Esophagus squamous epithelium (tissue), 5 donors: ENCODE measurements at places on chromosomes 7 and 10.

GRCh38 chr10:112778579-112778978 is 171.5 kb upstream of the TCF7L2 start:
- DNase-seq: no peak

GRCh38 chr10:28684986-28685580 is 7.8 kb downstream of the BAMBI start:
- DNase-seq: no peak

- DNase-seq: no peak
Measured at GRCh38 chr7:40822861-40823260, 688.1 kb downstream of the SUGCT start.

DNA sequence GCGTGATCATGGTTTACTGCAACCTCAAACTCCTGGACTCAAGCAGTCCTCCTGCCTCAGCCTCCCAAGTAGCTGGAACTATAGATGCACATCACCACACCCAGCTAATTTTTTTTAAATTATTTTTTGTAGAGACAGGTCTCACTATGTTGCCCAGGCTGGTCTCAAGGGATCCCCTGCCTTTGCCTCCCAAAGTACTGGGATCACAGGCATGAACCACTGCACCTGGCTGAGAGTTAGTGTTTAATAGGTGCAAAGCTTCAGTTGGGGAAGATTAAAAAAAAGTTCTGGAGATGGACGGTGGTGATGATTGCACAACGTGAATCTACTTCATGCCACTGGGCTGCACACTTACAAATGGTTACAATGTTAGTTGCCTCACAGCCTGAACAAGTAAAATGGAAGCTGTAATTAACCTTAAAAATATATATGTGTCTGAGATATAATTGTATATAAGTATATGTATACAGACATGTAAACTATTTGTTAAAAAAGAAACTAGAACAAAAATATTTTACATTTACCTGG is 106.4 kb upstream of the ZNF438 start:
- DNase-seq: no peak

DNA sequence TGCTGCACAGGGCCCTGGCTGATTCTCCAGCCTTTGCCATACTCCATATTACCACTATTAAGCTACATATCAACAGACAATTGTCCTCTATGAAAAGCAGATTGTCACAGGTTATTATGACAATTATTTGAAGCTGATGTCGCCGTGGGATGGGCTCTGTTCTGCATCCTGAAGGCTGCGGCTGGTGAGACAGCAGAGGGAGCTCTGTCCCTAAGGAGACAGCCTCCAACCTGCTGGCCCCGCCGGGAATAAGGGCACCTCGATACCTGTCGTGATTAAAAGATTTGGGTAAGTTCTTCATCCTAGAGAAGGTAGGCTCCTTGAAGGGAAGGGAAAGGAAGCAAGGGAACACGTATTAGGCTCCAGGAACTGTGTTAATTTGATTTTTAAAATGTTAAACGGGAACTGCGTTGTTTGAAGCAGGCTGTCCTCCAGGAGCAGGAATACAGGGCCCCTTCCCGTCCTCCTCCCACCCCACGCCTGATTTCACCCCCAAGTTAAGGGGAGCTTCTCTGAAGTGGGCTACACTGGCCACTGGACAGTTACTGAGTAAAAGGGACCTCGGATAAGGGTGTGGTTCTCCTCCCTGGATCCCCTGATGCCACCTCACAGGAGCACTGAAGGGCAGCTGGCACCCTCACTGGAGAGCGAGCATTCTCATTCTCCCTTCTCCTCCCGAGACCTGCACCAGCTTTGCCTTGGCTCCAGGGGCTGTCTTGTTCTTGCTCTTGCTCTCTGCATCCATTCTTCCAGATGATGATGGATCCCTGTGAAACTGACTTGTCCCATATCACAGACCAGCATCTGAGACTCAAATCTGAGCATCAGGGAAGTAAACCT is 11.8 kb upstream of the TIAL1 start:
- DNase-seq: no peak

- DNase-seq: no peak
Measured at GRCh38 chr7:300546-301290, 10.7 kb downstream of the FOXL3 start.

DNA sequence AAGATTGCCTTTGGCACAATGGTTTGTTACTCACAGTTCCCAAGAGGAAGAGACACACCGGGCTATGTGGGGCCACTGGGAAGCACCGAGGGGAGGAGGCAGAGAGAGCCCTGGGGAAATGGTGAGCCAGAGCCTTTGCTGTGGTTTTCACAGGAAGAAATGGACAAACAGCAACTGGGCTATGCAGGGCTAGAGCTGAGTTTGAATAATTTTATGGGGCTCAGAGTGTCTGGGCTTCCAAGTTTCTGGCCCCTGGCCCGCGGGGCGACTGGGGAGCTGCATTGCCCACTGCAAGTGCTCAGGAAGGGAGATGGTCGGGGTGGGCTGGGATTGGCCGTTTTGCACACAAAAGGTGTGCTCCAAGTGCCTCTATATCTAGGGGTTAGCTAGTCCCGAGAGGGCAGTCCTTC is 92.6 kb downstream of the CHST15 start:
- DNase-seq: no peak

- DNase-seq: no peak
Measured at GRCh38 chr10:43842072-43842471, 193.4 kb upstream of the ZNF32 start.

DNA sequence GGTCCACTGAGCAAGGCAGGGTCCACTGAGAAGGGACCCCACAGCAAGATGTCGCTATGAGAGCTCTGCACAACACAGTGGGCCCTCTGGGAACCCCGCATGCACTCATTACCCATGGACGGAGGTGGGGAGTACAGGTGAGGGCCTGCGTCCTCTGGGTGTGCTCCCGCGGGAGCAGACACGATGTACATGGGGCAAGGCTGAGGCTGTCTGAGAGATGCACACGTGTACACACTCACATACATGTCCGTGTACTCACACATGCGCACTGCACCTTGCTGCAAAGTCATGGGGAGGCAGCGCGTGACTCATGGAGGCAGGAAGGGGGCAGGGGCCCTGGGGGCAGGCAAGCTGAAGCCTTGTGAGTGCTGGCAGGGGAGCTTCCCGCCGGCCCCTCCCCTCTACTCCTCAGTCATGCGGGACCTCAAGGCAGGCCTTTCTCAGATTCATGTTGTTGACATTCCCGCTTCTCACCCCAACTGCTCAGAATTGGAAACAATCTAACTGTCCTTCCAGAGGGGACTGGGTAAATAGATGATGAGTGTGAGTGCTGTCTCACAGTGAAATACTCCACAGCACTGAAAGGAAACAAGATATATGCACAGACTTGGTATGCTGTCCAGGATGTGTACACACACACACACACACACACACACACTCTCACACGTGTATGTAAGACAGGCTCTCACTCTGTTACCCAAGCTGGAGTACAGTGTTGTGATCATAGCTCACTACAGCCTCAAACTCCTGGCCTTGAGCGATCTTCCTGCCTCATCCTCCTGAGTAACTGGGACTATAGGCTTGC is 40.0 kb downstream of the GOLGA7B start:
- DNase-seq: no peak

DNA sequence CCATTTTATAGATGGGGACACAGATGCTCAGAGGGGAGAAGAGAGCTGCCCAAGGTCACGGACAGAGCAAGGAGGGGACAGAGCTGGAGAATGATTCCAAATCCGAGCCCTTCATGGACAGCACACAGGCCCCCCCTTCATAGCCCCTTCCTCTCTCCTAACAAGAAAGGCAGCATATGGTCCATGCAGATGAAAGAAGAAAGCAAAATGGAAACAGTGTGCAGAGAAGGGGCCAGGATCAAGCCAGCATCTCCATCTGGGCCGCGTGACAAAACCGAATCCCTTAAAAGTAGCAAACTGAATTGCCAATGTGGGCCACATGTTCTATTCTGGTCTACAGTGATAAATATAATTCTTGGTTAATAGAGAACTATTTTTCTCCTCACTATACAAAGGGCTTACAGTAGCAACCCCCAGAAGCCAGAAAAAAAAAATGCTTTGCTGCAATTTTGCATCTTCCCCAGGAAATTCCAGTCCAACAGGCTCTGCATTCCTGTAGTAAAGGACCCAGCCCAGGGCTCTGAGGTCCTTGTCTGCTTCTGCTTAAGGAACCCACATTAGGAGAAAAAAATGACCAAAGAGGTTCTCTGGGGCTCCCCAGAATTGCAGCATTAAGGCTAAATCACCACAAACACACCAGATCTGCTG is 7.8 kb downstream of the CPXM2 start:
- DNase-seq: no peak

DNA sequence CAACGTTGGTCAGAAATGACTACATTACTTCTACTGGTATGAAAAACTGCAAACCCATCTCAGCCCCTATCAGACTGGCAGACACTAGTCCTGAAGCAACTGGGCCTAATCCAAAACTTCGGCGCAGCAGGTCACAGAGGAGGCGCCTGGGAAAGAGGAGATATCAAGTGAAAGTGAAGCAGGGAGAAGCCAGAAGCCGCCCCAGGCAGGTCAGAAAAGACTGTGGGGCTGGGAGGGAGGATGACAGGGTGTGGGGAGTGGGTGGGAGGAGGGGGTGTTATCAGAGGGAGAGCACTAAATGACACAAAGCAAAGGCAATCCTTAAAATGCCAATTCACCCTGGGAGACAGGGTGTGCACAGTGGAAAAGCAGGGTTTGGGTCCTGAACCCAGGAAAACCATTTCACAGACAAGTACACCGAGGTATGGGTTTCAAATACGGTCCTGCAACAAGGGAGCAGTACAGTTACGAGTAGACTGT is 731 bp downstream of the CHCHD3 start:
- no peak for DNase-seq

GRCh38 chr10:48568131-48568530 is 36.7 kb downstream of the ARHGAP22 start:
- DNase-seq: no peak

GRCh38 chr10:129445436-129446182 is 21.4 kb upstream of the MGMT start:
- no peak for DNase-seq

GRCh38 chr7:156034397-156034796 is 222.1 kb upstream of the SHH start:
- no peak for DNase-seq

GRCh38 chr10:116716381-116716780 is 26.0 kb downstream of the HSPA12A start:
- no peak for DNase-seq

GRCh38 chr10:132551093-132551807 is 13.7 kb downstream of the INPP5A start:
- DNase-seq: no peak

DNA sequence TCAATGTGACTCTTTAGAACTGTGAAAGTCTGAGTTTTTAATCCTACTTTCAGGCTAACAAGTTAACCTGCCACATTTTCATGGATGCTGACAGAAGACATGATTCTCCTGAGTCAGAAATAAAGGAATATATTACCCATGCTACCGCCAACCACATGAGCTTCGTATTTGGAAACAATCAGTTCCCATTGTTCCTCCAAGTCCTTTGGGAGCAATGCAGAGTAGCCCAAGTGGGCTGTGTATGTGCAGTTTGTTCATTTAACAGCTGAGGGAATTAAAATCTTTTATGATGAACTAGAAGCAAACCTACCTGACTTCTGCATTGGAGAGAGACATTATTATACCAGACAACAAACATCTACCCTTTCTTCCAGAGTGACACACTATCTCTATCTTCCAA is 169.3 kb upstream of the BET1 start:
- no peak for DNase-seq

GRCh38 chr10:118873091-118873737 is 118.4 kb upstream of the CACUL1 start:
- DNase-seq: no peak

DNA sequence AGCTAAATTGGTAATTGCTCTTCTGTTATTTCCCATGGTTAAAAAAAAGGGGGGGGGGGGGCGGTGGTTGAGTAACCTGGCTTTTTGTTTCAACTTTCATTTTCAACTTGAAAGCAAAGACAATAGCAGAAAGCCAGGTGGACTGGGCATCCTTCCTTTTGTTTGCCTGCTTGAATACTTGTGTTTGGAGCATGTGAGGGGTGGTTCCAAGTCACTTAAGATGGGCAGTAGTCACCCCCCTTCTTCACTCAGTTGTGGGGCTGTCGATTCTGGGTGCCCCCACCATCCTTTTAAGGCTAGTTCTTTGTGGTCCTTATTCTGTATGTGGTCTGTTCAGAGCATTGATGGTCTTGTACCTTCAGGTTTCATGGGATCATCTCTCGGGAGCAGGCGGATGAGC is 165.6 kb upstream of the PRR15 start:
- DNase-seq: no peak

DNA sequence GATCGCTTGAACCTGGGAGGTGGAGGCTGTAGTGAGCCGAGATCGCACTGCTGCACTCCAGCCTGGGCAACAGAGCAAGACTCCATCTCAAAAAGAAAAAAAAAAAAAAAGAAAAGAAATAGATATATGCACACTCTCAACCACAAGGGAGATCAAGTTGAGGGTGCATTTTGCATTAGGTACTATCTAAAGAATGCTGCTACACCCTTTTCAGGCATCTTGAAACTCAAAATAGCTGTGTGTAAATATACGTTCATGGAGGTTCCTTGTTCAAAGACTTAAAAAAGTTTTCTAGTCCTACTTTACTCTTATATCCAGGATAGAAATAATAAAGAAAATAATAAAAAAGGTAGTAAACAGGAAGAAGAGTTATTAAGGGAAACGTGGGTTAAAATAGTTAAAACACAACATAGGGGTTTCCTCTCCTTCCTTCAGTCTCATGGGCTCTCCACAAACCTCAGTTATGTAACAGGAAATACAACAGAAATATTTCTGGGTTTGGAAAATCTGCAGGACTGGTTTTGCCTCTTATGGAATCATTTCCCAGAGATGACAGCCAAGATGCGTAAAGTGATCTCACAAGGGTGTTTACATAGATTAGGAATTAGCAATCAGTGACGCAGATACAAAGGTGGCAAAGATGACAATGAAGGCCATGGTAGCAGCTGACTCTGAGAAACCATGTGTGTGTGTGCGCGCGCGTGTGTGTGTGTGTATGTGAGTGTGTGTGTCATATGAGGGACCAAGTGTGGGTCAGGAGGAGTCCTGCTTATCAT is 15.1 kb downstream of the STEAP4 start:
- no peak for DNase-seq

DNA sequence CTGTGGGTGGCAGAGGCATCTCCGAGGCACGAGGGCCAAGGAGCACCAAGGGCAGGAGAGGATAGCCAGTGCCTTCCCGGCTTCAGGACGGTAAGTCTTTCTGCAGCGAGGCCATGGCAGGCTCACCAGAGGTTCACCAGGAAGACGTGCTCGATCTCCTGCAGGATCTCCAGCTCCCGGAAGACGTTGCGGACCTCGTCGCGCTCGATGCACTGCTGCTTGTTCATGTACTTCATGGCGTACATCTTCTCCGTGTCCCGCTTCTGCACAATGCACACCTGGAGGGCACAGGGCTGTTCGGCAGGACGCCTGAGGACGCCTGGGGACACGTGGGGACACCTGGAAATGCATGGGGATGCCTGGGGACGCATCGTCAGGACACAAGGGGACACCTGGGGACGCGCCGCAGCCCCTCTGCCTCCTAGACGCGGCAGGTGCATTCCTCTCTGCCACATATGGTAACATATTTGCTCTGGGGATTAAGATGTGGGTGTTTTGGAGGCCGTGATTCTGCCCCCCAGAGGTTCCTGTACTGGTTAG is 41.2 kb downstream of the DPYSL4 start:
- DNase-seq: no peak
